ENCODE measurements at places on chromosomes 5 and 9.
A peak's percentile ranks its signal among the peaks of the same experiment; 100 is the strongest.

GRCh38 chr9:16133556-16134227, 580.8 kb downstream of the CCDC171 start:
- DNase-seq: peak; percentile 76

DNA sequence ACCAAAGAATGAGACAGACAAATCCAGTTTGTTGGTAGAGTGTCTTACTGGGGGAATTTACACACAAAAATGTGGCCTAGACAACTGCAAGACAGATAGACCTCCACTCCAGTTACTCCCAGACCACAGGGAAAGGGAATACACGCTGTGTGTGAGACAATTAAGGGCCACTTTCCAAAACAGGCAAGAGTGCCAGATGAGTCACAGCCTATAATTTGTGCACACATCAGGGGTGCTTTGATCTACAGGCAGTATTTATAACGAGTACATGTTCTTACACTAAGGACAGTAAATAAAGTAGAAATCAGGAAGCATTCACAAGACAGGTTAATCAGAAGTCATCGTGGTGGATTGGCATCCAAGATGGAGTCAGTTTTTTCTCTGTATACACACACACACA, 114.8 kb downstream of the ZNF622 start:
- DNase-seq: peak; percentile 82

- no peak for DNase-seq
These were observed 74.1 kb downstream of the ANKRD33B start for GRCh38 chr5:10637944-10638343.

DNA sequence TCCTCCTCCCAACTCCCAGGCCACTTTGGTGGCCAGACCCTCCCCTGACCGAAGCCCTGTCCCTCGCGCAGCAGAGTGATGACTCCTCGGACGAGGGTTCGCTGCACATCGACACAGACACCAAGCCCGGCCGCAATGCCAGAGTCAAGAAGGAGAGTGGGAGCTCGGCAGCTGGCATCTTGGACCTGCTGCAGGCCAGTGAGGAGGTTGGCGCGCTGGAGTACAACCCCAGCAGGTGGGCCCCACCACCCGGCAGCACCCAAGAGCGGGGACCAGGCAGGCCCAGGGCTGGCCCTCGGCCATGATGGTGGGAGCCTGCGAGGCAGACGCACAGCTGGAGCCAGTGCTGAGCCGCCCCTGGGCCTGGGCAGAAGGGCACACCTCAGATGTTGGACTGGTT, 90.6 kb downstream of the PHF2 start:
- no peak for DNase-seq

- DNase-seq: no peak
These were observed 28.1 kb downstream of the IL33 start for GRCh38 chr9:6243746-6244145.

DNA sequence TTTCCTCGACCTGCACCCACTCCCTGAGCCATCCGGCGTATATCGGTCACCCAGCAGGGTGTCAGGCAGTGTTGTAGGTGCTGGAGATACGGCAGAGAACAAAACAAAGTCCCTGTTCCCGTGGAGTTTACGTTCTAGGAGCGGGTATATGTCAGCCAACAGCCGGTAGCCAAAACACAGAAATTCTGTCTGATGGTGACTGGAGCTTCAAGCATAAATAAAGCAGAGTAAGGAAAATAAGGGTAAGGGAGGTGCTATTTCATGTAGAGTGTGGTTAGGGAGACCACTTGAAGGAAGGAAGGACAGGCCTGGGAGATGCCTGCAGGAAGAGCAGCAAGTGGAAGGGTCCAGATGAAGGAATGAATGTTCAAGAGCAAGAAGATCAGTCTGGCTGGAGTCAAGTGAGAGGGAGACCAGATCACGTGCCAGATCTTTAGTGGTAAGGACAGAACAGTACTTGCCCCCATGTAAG, 783 bp upstream of the ZFR start:
- no peak for DNase-seq

GRCh38 chr9:98929895-98930341, 13.8 kb upstream of the COL15A1 start:
- DNase-seq: no peak

- no peak for DNase-seq
These were observed 13.9 kb upstream of the DDX41 start for GRCh38 chr5:177530638-177531037.

DNA sequence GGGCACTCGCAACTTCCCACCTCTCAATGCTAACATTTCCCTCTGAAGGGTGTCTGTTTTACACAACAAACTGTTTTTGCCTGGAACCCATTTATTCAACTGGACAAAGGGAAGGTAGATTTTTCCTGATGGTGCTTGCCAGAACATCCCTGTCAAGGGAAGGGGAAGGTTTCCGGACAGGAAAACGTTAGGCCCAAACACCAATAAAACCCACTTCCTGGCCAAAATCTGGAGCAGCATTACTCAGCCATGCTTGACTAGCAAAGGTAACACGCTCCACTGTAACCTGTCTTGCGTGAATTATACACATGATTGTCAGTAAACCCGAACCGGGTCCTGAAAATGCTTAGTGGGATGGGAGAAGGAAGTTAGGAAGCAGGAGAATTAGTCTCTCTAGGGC, 90.2 kb downstream of the SAXO1 start:
- no peak for DNase-seq

DNA sequence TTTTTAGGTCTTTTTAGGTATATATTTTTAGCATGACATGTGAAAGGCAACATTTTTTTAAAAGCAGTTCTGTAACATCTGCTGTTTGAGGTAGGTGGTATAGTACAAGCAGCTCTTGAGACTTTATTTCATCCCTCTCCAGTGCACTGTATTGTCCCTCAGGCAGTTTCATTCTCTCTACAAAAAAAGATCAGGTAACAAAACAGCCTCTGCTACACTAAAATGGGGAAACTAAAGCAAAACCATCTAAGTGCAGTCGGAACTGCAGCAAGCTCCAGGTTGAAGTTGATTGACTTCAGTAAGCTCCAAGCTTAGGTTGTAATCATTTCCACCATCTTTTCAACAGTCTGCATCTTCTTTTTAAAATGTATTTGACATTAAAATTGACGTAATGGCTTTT, 195.6 kb downstream of the DEPDC1B start:
- no peak for DNase-seq

DNA sequence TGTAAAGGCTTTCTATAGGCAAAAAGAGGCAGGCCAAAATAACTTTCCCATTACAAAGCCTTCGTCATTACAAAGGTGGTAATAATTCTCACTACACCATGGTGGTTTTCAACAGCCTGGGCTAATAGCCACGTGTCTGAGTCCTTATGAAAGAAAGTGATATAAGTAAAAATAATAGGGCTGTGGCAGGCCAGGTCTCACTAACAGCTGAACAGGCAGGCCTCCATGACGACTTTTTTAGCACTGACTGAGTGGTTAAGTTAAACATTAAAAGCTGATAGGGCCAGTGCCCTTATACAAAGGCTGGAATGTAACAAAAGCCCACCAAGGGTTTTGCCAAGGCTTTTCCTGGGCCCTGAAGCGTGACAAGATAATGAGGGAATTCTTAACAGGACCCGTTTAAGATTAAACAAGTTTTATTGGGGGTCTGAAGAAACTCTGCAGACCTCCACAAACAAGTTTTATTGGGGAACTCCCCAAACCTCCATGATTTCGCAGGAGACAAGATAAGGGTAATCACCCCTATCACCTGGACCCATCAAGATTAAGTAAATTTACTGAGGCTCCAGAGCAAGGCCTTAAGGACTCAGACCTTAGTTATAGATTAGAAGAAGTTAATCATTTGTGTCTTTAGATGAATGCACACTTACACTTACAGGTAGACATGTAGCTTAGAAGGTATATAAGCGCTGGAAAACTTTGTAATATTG, 412.9 kb downstream of the CHSY3 start:
- DNase-seq: no peak

GRCh38 chr5:143337946-143338345, 65.5 kb downstream of the NR3C1 start:
- no peak for DNase-seq

DNA sequence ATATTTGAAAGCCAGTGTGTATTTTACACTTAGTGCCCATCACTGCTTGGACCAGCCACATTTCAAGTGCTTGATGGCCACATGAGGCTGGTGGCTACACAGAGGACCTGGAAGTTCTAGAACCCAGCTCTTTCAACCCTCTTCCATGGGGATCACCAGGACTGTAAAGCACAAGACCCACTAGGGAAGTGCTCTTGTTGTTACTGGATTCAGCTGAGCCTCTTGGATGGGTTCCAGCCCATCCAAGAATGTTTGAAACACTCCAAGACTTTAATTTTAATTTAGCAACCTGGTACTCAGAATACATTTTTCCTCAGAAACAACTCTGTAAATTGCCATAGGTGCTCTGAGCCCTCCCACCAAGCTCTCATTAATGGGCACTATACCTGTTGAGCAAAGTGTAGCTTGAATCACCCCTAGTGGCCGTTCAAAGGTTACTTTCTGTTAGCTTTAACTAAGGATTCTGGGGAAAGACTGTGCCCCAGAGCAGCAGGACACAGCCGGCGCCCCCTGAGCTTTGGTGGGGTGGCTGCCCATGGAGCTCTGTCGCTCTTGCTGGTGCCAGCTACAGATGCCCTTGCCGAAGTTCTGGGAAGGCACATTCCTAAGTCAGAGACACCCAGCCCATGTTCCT, 212.4 kb downstream of the HSD17B3 start:
- DNase-seq: no peak

- DNase-seq: peak; percentile 84
These were observed 202.9 kb downstream of the NR2F1-AS1 start for GRCh38 chr5:93378073-93378472.

DNA sequence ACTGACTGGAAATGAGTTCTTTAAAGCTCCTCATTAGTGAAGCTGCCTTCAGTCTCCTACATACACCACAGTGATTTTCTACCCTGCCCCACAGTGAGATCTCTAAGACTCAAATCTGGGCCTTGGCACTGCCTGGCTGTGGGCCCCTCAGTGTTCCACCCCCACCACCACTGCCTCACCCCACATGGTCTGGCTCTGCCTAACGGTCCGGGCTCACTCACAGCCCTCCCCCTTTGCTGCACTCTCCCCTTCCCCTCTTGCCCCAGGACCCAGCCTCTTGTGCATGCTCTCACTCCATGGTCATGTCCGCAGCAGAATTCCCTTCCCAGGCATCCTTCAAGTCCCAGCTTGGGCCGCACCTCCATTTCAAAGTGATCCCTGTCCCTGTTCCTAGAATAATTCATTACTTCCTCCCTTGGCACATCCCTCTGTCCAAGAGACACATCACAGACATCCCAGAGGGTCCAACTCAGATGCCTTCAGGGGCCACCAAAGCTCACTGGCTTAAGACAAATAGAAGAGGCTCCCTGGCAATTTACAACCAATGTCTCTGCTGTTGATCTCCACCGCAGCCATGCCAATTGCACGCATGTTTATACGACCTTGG, 56.7 kb downstream of the HRH2 start:
- no peak for DNase-seq

- no peak for DNase-seq
These were observed 46.8 kb upstream of the ANKRD55 start for GRCh38 chr5:56279979-56280378.

DNA sequence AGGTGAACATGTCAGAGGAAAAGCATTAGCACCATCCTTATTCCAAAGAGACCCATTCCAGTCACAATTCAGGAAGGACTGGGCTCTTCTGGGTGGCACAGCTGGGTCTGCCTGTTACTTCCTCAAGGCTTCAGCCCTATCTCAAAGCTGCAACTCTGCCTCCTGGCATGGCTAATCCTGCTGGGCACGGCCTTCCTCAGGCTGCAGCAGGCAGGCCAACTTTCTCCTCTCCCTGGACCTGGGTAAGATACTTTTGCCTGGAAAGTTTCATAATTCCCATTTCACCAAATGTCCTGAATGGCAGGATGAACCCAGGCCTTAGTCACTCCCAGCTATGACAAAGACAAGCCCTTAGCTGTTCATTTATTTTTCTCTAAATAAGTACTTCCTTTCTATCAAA, 50.1 kb downstream of the MACROH2A1 start:
- no peak for DNase-seq

DNA sequence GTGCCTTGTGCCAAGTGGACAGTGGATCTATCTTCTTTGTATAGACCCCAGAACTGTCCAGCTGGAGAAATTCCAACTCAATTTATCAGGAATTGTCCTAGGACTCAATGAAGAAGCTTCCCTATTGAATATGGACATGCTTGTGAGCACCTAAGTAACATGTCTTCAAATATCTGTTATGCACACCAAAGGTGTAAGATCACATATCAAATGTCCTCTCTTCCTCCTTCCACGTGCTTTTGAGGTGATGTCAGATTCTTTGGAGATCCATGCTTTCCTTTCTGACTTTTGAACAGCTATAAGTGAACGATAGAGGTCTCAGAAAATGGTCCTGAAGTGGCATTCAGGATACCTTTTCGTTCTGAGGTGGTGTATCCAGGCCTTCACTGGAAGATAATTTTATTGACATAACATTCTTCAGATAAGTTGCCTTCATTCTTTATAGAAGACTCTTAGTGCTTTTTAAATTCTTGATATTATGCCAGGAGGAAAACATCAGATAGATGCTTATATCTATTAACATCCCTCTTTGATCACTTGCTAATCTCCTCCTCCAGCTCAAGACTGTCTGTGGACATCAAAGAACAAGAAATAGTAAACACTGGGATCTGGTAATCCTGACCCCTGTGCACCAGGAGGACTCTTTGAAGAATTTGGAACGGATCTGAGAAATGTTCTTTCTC, 246.4 kb downstream of the SMARCA2 start:
- no peak for DNase-seq

GRCh38 chr5:142683881-142684505, 1.9 kb downstream of the FGF1 start:
- DNase-seq: no peak

- peak; percentile 5 for DNase-seq
These were observed 388 bp downstream of the ANKS6 start for GRCh38 chr9:98795970-98796363.

DNA sequence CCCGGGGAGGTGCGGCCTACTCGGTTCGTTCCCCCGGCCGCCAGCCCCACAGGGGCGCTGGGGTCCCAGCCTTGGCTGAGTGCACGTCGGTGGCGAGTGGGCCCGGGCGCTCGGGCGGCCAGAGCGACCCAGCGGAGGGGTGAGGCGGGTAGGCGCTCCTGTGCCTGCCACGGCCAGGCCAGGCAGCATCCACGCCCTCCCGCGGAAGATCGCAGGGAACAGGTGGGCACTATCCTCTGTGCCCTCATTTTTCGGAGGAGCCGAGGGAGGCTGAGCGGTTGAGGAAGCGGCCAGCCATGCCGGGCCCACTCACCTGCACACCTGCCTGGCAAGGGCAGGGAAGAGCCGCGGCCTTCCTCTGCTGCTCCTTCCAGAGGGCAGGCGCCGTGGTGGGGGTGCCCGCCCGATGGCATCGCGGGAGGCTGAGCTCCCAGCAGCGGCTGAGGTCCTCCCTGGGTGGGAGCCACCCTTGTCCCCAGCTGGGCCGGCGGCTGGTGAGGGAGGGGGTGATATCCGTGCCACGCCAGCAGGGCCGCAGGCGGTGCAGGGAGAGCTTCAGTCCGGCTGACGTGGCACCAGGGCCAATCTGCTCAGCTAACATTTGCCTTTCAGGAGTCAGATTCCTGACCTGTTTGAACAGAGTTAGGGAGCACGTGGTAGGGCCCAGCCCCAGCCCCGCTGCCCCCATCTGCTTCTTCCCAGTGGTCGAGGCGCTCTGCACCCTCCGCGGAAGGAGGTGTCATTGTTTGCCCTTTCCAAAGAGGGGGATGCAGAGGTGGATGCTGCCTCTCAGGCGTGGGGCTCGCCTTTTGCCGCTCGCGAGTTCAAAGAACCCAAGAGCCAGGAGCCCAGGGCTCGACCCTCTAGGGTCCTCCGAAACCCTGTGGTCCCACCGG, 1.6 kb upstream of the SEC16A start:
- peak; percentile 22 for DNase-seq
